ENCODE measurements at places on chromosomes 2 and 18. TPM values are rescaled to one million over a fixed set of nuclear protein-coding genes. Genes with fewer than 3 reads are reported as not detected.

GRCh38 chr2:231977430-231977829, 15.9 kb downstream of the DIS3L2 start:
- DNase-seq = no peak

DNA sequence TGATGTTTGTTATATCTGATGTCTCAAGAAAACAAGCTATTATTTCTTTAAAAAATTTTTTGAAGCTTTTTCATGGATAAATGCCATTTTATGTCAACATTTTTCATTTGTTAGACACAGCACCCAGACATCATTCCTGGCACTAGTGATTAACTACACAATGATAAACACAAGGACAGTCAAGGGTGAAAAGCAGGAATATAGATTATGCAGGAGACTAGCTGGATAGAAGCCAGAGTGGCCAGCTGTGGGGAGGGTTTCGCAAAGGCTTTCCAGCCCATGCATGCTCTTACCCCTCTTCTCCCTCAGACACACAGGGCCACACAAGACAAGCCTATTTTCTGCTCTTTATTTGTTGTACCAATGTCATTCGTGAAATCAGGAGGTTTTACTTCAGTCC, 127.1 kb upstream of the TTC39C start:
- no peak for DNase-seq

DNA sequence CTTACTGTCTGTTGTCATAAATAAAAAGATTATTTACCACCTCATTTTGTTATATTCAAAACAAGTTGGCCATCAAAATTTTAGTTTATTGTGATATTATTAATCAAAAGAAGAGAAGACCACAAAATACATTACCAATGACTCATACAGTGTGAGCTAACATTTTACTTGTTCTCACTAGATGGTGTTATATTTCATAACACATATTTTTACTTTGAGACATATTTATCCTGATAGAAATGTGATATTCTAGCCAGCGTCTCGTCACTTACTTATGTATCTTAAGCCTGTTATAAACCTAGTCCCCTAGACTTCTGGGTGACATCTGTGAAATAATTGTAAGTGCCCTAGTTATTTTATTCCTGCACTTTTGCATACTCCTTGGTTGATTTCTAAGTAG, 263.2 kb downstream of the CDH7 start:
- no peak for DNase-seq

GRCh38 chr2:200380833-200381542, 74.5 kb downstream of the SPATS2L start:
- DNase-seq = no peak

DNA sequence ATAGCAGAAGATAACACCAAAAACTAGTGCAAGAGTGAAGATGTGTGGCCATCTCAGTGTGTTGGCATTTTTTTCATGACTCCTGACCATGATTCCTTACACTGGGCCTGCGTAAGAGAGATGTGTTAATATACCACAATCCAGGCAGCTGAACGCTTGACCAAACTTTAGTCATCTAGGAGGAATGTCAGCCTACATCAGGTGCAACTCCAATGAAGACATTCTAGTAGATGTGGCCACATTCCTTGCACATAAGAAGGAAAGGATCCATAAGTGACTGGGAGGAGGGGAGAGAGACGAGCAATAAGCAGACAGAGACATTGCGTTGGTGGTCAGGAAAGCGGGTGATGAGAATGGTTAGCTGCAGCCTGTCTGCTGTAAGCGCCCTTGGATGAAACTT, 42.6 kb downstream of the CYRIA start:
- no peak for DNase-seq

- no peak for DNase-seq
Observed at GRCh38 chr2:98026927-98027522, 31.3 kb upstream of the TMEM131 start.

DNA sequence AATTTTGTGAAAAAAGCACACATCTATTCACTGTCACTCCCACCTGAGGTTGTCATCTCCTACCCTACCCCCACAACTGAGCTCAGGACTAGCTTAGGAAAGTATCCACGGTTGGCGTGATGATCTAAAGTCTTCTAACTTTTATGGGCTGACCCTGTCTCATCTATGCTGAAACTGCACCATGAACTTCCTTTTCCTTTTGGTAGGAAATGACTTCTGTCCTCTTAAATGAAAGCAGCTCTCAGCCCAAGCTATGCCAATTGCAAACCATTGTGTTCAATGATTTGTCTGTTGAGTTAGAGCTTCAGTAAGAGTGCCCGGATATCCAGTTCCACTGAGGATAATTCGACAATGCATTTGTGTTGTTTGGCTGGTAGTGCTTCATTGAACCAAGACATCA, 52.7 kb downstream of the ARHGAP25 start:
- DNase-seq = no peak

DNA sequence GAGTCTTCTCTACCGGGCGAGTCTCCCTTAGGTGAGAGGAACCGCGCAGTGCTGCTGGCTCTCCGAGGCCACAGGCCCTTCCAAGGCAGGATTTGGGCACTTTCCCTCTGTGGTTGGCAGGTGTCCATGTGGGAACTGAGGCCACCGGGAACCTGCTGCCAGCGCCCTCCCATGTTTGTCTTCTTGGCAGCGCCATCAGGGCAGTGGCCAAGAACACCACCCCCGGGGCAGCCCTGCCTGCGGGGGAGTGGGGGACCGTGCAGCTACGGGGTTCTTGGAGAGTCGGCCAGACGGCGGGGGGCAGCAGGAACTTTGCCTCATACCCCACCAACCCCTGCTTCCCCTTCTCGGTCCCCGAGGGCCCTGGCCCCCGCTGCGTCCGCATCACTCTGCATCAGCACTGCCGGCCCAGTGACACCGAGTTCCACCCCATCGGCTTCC, 10.0 kb downstream of the CAPN10 start:
- no peak for DNase-seq

GRCh38 chr2:150624001-150624401, 136.5 kb upstream of the RND3 start:
- no peak for DNase-seq

DNA sequence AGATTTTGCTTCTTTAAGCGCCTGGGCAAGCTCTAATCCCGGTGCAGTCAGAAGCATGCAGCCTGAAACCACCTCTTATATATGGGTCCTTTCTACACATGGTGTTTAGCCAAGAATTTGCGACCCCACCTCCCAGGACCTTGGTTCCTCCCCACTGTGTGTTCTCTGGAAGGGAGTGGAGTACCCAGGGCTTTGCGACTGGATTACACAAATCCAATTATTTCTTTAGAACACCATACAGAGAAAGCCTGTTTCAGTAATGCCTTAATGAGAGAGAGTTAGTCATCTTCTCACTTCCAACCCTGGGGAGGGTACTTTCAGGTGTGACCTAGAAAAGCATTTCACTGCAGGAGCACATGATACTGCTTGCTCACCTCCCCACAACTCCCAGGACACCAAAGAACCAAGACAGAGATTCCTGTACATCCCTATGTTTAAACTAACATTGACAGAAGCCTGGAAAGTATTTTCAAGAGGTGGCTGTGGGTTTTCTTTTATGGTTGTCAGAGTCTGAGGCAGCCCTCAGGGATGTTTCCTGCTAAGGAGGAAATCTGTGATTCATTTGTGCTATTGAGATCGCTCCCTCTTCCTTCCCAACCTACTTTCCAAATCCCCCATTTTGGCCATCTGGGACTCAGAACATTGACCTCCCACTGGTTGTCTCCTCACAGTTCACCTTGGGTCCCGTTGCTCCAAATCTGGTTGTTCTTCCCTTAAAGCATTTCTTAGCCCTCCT, at the start of gene CAPN14:
Gene CAPN14, minus strand, starts transcription at position 51 of the 736 bp plus-strand sequence. CDS start 12,068 bp downstream, outside the sequence.
- no peak for DNase-seq

DNA sequence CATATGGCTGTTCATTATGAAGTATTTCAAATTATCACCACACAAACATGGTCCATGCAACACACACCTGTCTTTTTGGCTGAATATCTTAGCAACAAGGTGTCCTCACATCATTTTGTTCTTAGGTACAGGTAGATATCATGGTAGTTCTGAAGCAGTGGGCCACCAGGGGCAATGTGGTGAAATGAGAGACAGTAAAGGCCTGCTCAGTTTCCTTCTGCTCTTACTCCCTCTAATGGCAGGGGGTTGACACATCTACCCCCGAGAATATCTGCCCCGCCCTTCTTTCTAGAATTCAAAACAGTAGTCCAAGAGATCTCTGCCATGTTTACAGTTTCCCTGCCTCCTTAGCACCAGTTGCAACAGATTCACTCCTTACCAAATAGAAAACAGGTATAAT, 147.0 kb upstream of the KLHL14 start:
- peak; percentile 87 for DNase-seq

- no peak for DNase-seq
Observed at GRCh38 chr2:160392201-160392600, 101.4 kb downstream of the RBMS1 start.

The MERTK gene
- 22.3 TPM for total RNA-seq

The CAVIN2 gene
- total RNA-seq = not detected

The FOXD4L1 gene
- total RNA-seq = not detected

The FAM228A gene
- 0.36 TPM for total RNA-seq

The SLC9A4 gene
- 0.08 TPM for total RNA-seq

The TMEM169 gene
- 0.63 TPM for total RNA-seq

The SERPINB3 gene
- total RNA-seq = 0.25 TPM
